ENCODE measurements at places on chromosomes 13 and 19.

DNA sequence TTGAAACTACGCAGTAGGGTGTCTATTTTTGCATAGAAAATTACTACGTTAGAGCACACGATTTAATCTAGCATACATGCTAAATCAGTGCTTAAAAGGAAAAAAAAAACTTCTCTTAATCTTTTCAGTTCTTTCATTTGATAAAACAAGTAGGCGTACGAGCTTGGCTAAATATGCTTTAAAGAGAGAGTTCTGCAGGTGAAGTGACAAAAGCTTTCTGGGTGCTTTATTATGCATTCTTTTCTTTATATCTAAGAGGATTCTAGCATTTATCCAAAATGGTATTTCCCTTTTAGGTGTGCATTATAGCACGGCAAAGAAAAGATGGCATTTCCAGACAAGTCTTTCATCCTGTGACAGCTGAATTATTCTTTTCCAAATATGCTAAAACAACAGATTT is 281.2 kb downstream of the PCDH9 start:
- DNase-seq: no peak

DNA sequence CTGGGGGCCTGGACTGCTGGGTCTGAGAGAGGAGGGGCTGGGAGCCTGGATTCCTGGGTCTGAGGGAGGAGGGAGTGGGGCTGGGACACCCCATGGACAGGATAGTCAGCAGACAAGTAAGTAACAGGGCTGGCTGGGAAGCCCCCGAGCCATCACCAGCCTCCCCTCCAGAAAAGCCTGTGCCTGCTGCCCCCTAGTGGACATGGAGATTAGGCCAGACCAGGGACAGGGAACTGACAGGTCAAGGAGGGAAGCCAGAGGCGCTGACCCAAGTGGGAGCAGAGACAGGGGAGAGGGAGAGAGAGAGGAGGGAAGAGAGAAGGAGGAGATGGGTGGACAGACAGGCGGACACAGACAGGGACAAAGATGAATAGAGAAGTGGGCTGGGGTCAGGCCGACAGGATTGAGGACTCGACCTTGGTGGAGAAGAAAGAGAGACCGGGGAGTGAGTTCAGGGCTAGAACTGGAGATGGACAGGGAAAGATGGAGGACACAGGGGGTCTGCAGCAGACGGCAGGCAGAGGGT is 6.7 kb upstream of the ERFL start:
- DNase-seq: peak; percentile 73

DNA sequence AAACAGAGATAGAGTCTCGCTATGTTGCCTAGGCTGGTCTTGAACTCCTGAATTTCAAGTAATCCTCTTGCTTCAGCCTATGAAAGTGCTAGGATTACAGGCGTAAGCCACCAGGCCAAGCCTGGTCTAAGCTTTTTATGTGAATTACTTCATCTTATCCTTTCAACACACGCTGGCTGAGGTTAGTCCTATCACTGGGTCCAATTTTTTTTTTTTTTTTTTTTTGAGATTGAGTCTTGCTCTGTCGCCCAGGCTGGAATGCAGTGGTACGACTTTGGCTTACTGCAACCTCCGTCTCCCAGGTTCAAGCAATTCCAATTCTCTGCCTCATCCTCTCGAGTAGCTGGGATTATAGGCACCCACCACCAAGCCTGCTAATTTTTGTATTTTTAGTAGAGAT is 10.4 kb downstream of the MYO1F start:
- no peak for DNase-seq

GRCh38 chr13:31073859-31074718 is 87.6 kb downstream of the HSPH1 start:
- no peak for DNase-seq

DNA sequence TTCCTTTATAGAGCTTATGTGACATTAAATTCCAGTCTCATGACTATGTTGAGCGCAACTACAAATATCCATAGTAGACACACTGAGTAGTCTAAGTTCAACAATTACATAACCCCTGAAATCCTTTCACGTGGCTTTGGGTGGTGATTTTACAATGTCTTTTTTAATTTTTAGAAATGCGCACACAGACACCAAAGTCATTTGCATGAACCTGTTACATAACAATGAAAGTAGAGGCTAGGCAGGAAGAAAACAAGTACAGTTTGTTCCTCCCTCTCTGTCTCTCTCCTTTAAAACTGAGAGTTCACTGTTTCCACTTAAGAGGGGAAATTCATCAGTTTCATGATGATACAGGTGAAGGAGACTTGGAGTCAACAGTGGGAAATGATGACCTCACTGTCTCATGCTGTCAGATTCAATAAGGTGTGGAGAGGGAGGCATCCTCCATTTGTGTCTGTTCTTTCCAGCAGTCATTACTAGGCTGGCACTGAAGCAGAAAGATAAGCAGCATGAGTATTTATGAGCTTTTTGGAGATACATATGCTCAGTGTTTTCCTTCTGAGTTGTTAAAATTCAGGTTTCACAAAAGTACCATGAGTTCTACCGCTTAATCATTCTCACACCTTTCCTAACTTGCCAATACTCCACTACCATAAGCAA is 201.8 kb downstream of the LHFPL6 start:
- peak; percentile 38 for DNase-seq

GRCh38 chr19:33437393-33437820 is 63.9 kb downstream of the CEBPG start:
- DNase-seq: no peak

DNA sequence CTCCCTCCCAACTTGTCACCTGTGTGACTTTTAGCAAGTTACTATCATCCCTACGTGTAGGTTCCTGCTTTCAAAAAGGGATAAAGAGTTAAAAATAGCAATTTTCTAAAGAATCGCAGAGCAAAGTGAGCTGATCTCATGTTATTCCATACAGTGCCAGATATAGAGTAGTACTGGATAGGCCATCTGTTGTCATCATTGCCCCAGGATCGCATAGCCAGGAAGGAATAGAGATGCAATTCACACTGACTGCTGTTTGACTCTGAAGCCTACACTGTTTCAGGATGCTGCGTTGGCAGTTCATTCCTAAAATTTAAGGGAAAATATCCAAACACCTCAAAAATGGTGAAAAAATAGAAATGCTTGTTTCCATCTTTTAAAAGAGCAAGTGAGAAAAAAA is 138.9 kb downstream of the SHISA2 start:
- no peak for DNase-seq

GRCh38 chr13:110444226-110444653 is 117.3 kb downstream of the RAB20 start:
- DNase-seq: no peak

DNA sequence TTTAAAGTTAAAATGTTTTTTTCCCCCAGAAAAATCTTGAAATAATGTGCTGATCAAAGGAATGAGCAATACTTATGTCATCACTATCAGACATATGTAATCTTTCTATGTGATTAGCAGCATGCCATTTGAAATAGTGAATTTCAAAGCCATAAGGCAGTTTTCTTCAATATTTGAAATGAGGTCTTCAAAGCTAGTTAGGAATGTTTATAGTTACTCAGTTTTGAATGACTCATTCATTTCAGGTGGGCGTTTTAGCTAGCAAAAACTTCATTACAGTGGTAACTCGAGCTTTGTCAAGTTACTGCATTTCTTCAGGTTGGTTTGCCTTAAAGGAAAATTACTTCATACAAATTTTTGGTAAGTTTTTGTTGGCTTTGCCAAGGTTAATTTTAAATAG is 102.1 kb downstream of the ATP8A2 start:
- DNase-seq: no peak

- DNase-seq: no peak
These were observed 107.2 kb downstream of the URI1 start for GRCh38 chr19:30049226-30049625.

DNA sequence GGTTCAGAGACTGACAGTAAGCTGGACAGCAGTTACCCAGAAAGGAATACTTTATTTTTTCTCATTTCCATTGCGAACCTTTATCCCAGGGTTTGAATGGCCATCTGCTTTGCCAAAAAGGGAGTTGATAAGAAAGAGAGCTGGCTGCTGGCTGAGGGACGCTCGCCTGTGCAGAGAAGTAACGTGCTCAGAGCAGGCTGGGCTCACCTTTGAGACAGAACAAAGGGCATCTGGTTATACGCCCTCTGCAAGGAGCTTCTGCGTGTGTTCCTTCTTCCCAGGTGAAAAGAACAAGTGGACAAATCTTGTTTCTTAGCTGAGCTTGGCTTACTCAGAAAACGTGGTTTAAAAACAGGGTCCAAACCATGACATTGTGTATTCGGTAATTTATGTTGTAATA is 47.4 kb downstream of the EFNB2 start:
- no peak for DNase-seq

- no peak for DNase-seq
These were observed 166.6 kb downstream of the NDFIP2 start for GRCh38 chr13:79647533-79647932.

DNA sequence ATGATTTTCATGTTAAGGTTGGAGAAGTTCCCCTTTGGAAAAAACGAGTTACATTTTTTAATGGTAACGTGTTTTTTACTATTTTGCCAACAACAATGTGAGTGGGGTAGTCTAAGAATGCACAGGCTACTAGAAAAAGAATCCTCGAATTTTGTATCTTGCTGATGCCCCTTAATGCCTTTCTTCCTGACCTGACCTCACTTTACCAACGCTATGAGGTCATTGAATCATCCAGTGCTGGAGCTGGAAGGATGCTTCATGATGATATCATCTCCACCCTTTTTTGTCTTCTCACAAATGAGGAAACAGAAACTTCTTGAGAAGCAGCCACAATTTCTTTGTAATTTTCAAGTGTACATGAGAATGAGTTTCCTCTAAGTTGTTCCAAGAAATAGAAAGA is 8.2 kb upstream of the UBL3 start:
- DNase-seq: no peak

DNA sequence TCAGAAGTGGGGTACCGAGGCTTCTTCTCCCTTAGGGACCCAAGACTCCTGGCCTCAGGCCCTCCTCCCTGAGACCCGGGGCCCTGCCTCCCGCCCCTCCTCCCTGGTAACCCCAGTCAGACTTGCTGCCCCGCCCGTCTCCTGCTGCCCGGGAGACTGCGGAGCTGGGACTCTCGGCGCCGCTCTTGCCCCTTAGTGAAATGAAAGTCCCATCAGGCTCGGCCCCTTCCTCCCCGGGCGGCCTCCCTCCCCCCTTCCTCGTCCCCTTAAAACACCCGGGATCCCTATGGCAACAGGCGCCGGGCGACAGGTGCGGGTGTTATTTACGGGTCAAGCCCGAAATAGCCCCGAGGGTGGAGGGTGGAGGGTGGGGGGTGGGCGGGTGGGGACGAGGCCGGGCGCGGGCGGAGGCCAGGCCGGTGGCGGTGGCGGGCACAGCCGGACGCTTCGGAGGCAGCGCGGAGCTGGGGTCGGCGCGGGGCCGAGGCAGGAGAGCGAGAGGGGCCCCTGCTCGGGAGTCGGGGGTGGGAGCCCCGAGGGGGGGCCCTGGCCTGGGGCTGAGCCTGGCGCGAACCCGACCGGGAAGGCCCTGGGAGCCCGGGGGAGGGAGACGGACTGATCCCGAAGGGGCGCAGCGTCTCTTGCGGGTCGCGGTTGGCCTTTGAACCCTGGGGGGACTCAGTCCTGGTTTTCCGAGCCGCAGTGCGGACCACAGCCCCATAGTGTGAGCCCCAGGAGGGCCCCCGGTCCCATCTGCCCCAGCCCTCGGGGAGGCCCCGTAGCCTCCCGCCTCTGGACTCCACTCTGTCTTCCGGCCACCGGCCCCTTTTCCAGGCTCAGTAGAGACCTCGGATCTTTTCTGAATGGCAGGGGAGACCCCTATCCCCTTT is at the start of gene CACNG6:
CACNG6 (plus strand) TSS at position 414 of the 890 bp plus-strand sequence. CDS start 1,241 bp downstream, outside the sequence.
- DNase-seq: no peak

- peak; percentile 47 for DNase-seq
These were observed at the start of gene TBXA2R for GRCh38 chr19:3606690-3607289. Gene TBXA2R (minus strand): TSS chr19:3606875. CDS start chr19:3600634, 6,241 bp downstream.

Data from erythroblast (primary cell).